CD4-positive, CD25-positive, alpha-beta regulatory T cell (primary cell): ENCODE measurements at places on chromosomes 6 and 20.

DNA sequence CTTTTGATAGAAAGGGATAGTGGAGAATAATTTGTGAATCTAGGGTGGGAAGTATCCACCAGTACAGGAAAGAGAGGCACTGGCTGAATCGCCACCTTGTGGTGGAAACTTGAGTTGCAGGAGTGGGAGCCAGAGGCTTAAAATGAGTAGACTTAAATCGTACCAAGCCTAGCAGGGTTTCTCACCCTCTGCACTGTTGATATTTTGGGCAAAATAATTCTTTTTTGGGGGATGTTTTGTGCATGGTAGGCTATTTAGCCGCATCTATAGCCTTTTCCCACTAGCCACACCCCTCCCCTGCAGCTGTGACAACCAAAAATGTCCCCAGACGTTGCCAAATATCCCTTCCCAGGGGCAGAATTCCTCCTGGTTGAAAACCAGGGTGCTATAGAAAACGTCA, 119.1 kb downstream of the DHX35 start:
- no peak overlapping the region for H3K27ac ChIP-seq
- peaks cover 3% of the 10 kb centered on the region for H3K27me3 ChIP-seq
- H3K4me3 ChIP-seq, result no peak overlapping the region
- no peaks in the 10 kb centered on the region for H3K36me3 ChIP-seq

DNA sequence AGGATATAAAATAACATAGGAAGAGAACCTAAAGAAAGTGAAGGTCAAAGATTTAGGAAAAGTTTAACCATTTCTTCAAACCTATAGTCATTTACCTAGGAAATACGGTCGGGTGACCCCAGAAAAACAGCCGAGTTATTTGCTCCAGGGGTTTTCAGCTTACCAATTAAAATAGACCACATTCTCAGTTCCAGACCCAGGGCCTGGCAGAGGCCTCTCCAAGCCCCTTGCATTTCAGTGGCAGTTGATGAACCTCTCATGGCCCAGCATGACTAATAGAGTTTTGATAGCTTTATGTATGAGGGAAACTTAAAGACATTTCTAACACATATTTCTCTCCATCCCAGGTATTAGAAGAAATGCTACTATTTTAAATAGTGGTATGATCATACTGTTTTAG, 113.5 kb downstream of the OGFRL1 start:
- H3K27ac ChIP-seq, result no peak overlapping the region
- DNase-seq, result no peak
- no peaks in the 10 kb centered on the region for H3K4me1 ChIP-seq
- H3K27me3 ChIP-seq, result no peaks in the 10 kb centered on the region

DNA sequence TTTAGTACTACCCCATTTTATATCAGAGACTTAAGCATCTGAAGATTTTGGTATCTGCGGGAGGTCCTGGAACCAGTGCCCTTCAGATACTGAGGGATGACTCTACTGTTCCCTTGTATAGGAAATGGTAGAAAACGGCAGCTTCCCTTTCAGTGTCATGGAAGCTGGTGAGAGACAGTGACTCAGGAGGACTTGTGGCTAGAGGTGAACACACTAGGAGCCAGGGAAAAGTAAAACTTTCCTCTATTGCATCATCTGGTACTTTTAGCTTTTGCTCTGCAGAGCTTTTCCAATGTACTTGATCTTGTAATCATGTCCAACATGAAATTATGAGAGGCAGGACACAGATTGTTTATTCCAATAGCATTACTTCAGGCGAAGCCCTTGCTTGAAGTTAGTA, 45.0 kb downstream of the RNF144B start:
- H3K4me3 ChIP-seq, result no peak overlapping the region
- H3K27me3 ChIP-seq, result no peaks in the 10 kb centered on the region

DNA sequence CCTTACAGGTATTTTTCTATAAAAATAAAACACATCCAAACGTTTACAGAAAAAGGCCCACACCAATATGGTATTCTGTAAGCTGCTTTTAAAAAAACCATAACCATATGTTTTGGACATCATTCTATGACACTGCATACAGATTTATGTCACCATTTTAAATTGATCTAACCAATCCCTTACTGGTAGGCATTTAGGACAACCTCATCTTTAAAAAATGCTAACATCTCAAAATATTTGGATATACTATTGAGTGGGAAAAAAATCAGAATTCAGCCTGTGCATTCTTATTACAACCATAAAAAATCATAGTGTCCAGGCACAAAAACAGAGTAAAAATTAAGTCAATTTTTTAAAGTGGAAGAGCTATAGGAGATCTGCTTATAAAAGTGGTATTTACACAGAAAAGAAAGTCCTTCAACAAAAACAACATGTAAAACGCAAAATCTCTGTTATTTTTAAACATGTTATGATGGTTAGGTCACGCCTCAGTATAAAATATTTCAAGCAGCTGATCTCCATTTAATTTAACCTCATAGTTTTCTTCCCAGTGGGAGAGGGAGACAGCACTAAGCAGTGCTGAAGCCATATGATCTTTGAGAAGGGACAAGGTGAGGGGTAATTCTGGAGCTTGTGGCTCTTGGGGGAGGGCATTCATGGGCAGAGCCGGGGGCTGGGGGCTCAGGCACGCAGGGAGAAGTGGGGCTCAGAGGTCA, 21.2 kb downstream of the TRAM2 start:
- no peaks in the 10 kb centered on the region for H3K27me3 ChIP-seq
- no peak overlapping the region for H3K27ac ChIP-seq
- no peak for DNase-seq
- H3K4me1 ChIP-seq, result no peaks in the 10 kb centered on the region

DNA sequence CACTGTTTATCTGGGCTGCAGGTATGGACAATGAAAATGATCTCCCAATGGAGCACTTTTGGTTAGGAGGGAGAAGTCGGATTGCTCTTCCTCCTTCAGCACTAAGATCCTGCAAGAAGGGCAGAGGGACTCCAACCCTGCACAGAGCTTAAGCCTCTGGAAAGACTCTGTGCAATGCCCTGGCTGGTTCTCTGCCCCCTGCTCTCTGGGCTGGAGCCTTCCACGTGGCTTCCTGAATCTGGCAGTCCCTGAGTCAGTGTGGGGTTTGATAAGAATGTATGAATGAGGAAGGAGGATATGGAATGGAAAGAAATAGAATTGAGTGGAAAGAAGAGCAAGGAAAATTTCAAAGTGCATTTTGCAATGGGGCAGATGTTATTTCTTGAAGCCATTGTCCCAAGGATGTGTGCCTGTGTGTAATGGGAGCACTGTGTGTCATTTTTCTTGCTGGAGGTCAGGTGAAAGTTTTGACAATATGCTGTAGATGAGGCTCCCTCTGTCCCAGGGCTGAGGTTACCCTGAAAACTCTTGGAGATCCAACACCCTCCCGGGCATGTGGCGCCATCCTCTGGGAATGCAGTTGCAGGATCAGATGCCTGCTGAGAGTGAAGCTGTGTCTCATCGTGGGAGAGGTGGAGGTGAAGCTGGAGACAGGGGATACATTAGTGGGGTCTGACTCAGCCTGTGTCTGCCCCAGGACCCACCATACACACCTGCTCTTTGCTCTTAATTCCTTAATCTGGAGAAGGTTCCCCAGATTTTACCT, 16.3 kb upstream of the CST9L start:
- H3K27ac ChIP-seq, result no peak overlapping the region
- H3K36me3 ChIP-seq, result no peaks in the 10 kb centered on the region
- no peak for DNase-seq
- no peak overlapping the region for H3K4me3 ChIP-seq
- H3K27me3 ChIP-seq, result no peaks in the 10 kb centered on the region

- H3K27ac ChIP-seq, result no peak overlapping the region
- peaks cover 8% of the 10 kb centered on the region for H3K27me3 ChIP-seq
- no peaks in the 10 kb centered on the region for H3K36me3 ChIP-seq
Observed at GRCh38 chr6:6521961-6522482, 66.5 kb upstream of the LY86 start.

DNA sequence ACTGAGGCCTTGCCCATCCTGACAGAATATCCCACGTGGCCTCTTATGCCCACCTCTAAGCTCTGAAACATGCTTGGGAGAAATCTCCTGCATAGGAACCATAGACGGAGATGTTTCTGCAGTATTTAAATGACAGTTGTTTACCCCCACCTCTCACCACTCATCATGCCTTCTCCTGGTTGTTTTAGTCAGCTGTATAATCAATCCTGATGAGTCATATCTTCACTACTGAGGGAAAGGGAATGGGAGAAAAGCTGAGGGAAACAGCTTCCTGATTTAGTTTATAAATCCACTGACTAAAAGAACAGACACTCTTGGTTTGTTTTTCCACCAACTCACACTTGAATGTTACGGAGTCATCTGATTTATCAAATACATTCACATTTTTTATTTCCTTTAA, 113.2 kb upstream of the TENT5A start:
- no peaks in the 10 kb centered on the region for H3K4me1 ChIP-seq
- H3K36me3 ChIP-seq, result no peaks in the 10 kb centered on the region
- no peak overlapping the region for H3K4me3 ChIP-seq
- no peak for DNase-seq
- no peak overlapping the region for H3K27ac ChIP-seq
- H3K27me3 ChIP-seq, result no peaks in the 10 kb centered on the region

DNA sequence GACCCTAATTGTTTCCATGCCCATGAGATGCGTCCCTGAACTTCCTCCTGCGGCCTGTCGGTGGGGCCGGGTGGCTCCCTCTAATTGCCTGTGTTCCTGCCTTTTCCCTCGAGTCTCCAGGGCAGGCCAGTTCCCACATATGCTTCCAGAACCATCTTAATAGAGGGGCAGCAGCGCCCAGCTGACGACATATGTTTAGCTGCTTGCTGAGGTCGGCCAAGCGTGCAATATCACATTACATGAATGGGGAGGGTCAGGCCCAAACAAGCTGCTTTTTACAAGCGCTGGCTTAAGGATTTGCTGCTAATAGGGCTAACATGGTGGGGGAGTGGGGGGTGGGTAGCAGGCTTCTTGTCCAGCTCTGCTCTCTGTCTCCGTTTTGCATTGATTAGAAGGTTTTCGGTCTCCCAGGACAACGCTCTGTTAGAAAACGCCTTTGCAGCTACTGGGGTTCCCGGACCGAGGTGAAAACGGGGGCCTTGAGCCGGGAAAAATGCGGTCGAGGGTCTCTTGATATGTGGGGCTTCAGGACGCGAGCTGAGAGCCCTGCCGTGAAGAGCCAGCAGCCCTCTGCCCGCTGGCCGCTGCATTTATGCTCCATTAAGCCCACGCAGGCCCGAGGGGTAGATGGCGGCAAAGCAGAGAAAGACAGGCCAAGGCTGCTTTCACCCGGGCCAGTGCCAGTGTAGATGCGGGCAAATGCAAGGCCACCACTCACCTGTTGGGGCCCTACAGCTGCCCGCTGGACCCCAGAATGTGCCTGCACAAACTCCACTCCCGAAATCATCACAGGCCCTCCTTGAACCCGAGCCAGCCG, 308.5 kb downstream of the BMP7 start:
- H3K27me3 ChIP-seq, result peaks cover 2% of the 10 kb centered on the region
- H3K4me3 ChIP-seq, result no peak overlapping the region
- no peaks in the 10 kb centered on the region for H3K4me1 ChIP-seq
- H3K36me3 ChIP-seq, result no peaks in the 10 kb centered on the region
- H3K27ac ChIP-seq, result no peak overlapping the region

GRCh38 chr6:157240059-157240959, 83.0 kb downstream of the TMEM242 start:
- no peaks in the 10 kb centered on the region for H3K36me3 ChIP-seq
- DNase-seq, result peak; percentile 29
- H3K27ac ChIP-seq, result no peak overlapping the region

DNA sequence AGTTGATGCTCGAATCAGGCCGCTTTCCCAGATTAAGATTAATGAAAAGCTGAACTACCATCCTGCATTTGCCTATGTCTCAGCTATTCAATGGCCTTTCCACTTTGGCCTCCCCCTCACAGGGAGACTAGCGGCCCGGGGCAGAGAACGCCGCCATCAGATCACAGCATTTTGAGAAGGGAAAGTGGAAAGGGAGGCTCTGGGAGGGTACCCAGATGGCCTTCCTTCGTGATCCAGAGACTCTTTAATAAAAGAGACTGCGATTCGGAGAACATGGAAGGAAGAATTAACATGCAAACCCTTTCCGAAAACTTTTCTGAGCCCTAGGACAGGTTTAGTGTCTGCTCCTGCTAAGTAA, 533 bp downstream of the MRPS18A start:
- peak overlapping the region; percentile 95 for H3K4me3 ChIP-seq
- peaks cover 2% of the 10 kb centered on the region for H3K27me3 ChIP-seq
- H3K36me3 ChIP-seq, result peaks cover 7% of the 10 kb centered on the region
- peaks cover 20% of the 10 kb centered on the region for H3K4me1 ChIP-seq
- H3K27ac ChIP-seq, result peak overlapping the region; percentile 60

GRCh38 chr20:21517566-21518277, 3.9 kb upstream of the NKX2-2 start:
- peaks cover 68% of the 10 kb centered on the region for H3K4me1 ChIP-seq
- peaks cover 25% of the 10 kb centered on the region for H3K27me3 ChIP-seq
- DNase-seq, result no peak
- no peak overlapping the region for H3K27ac ChIP-seq

DNA sequence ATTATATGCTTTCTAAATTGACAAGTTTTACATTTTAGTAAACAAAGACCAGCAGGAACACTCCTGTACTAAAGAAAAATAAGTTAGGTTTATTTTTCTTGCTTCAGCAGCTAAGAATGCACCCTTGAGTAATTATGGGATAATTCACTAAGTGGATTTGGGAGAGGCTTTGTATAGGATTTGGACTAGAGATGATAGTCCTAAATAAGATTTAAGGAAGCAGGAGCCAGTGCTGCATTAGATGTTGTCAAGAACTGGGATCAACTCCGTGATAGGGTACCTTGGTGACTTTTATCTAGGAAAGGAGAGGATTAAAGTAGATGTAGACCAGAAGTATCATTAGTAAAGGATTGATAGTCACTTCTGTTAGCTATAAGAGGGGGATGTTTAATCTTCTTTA, 4.1 kb upstream of the C6orf141 start:
- peaks cover 9% of the 10 kb centered on the region for H3K27me3 ChIP-seq
- DNase-seq, result no peak
- no peaks in the 10 kb centered on the region for H3K36me3 ChIP-seq
- H3K4me3 ChIP-seq, result no peak overlapping the region
- peaks cover 7% of the 10 kb centered on the region for H3K4me1 ChIP-seq
- H3K27ac ChIP-seq, result no peak overlapping the region

DNA sequence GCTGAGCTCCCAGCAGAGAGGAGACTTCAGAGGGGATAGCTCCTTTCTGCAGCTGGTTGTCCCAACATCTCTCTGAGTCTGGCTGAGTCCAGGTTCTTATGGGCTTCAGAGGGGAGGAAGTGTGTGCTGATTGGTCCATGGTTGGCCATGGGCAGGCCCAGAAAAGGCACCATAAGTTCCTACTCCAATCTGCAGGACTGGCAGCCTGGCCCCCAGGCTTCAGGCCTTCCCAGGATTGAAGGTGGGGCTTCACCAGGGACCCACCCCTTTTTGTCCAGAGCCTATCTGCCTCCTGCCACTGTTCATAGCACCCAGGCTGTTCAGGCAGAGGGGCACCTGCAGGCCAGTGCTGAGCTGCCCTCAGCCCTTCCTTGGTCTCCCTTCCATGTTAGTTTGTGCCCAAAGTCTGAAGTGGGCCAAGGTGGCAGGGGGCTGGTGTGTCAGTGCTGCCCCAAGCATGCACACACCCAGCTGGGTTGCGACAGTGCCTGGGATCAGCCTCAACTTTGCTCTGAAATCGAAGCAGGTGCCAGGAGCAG, 21.6 kb upstream of the TOP1 start:
- no peak overlapping the region for H3K27ac ChIP-seq
- H3K4me1 ChIP-seq, result peaks cover 19% of the 10 kb centered on the region
- no peaks in the 10 kb centered on the region for H3K27me3 ChIP-seq
- no peak overlapping the region for H3K4me3 ChIP-seq
- no peak for DNase-seq

GRCh38 chr6:142822383-142822782, 122.6 kb downstream of the HIVEP2 start:
- peak overlapping the region; percentile 33 for H3K4me3 ChIP-seq
- H3K27me3 ChIP-seq, result no peaks in the 10 kb centered on the region
- H3K4me1 ChIP-seq, result peaks cover 67% of the 10 kb centered on the region
- peaks cover 5% of the 10 kb centered on the region for H3K36me3 ChIP-seq

GRCh38 chr6:3269281-3269975, 10.7 kb downstream of the PSMG4 start:
- DNase-seq, result no peak
- H3K27me3 ChIP-seq, result no peaks in the 10 kb centered on the region
- H3K36me3 ChIP-seq, result peaks cover 46% of the 10 kb centered on the region
- H3K4me1 ChIP-seq, result no peaks in the 10 kb centered on the region
- no peak overlapping the region for H3K4me3 ChIP-seq
